ENCODE measurements at places on chromosomes 3 and 15. TPM values are rescaled to one million over a fixed set of nuclear protein-coding genes. Genes with fewer than 3 reads are reported as not detected.

DNA sequence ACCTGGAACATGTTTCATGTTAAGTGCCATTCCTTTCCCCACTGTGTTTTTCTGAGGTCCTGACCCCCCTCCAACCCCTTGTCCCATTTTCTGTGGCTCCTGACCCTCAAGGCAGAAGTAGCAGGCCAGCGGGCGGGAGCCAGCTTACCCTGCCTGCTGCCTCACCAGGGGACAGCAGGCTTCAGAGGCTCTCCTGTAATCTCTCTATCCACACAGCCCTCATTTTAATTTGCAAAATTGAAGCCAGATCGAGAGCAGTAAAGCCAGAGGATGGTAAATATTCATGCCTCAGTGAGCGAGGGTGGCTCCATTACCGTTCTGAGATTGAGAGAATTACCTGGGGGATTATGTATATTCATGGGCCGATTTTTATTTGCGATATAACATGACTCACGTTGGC lies 147.6 kb downstream of the DNAJB8 start:
- DNase-seq, result no peak

DNA sequence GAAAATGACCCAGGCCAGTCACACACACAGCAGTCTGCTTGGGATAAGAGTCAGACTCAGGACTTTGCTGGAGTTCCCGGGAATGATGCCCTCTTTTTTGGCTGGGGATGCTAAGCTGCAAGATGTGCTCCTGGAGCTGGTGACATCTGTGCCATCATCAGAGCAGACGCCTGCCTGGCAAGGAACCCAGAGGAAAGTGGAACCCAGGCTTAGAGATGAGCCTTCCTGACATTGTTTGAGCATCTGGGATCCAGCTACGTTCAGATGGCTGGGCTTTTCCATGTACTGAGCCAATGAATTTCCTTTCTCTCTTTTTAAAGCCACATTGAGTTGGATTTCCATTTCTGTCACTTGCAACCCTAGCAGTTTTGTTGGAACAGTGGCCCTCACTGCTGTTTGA lies 53.3 kb downstream of the EBLN2 start:
- no peak for DNase-seq

The PRTG gene
- 0.45 TPM for total RNA-seq

The IMPG2 gene
- total RNA-seq, result 0.65 TPM

The ATP13A5 gene
- total RNA-seq, result not detected

DNA sequence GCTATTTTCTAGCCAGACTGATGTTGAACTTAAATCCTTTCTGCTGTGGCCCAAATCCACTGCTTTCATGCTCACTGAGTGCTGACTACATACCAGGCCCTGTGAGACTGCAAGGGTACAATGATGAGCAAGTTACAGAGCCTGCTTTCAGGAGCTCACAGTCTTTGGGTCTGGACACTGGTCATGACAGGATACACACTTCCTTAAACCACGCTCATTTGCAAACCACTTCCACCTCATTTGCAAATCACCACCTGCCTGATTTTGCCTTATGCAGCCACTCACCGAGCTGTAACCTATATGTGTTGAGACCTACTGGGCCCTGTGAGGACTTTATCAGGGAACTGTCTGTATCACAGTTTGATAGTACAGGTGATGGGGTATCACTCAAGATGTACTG lies 50.2 kb upstream of the LRRC58 start:
- DNase-seq, result no peak

All from fibroblast of the aortic adventitia (primary cell).